Gastroesophageal sphincter (tissue), 4 donors: ENCODE measurements at places on chromosomes 12 and 14. TPM values are rescaled to one million over a fixed set of nuclear protein-coding genes. Genes with fewer than 3 reads are reported as not detected.

DNA sequence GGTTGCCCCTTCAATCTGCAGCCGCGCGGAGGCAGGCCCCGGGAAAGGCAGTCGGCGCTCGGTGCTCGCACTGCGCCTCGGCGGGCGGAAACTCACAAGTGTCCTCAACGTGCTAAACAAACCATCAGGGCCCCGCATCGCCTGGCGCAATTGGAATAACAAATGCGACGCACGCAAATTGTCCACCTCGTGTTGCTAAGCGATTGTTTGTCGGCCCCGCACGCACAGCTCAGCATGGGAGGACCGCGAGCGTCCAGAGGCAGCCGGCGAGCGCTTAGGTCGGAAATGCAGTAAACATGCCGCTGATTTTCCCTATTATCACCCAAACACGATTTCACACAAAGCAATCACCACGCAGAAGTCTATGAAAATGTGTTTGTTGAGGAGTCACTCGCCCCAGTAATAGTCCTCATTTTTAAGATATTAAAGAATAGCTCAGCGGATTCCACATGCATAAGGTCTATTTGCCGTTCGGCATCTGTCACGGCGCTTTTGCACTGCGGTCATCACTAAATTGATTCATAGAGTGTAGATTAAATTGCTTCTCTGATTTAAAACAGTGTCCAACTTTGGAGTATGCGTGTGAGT is 3.2 kb upstream of the GSC start:
- no peak for ATAC-seq

The PPFIBP1 gene
- total RNA-seq = 78.7 TPM

DNA sequence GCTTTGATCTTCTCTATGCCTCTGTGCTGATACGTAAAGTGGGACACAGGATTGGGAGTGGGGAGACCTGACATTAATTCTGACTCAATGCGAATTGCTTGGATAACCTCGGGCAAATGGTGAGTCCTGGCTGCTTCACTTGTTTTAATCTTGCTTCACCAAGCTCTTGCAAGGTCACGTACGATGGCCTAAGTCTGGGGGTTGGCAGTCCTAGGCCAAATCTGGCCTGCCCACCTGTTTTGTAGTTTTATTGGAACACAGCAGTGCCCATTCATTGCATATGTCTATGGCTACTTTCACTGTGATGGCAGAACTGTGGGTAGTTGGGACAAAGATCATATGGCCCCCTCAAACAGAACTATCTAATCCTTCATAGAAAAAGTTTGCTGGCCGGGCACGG is 13.4 kb downstream of the CLSTN3 start:
- ATAC-seq = no peak

DNA sequence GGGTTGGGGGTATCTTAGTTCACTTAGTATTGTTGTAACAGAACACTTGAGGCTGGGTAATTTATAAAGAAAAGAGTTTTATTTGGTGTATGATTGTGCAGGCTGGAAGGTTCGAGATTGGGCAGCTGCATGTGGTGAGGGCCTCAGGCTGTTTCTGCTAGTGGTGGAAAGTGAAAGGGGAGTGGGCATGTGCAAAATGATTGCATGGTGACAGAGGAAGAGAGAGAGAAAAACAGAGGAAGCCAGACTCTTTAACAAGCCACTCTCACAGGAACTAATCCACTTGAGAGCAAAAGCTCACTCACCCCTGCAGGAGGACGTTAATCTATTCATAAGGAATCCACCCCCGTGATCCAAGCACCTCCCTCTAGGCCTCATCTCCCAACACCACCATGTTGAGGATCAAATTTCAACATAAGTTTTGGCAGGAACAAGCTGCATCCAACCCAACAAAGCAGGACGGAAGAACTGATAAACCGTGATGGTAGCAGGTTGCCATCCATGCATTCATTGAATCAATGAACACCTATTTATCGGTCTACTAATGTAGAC is 165.0 kb upstream of the GZMB start:
- no peak for ATAC-seq

- ATAC-seq = no peak
Observed at GRCh38 chr12:79162948-79163347, 298.4 kb downstream of the SYT1 start.

The RNFT2 gene
- not detected for total RNA-seq

- ATAC-seq = no peak
Observed at GRCh38 chr12:72338437-72338836, 66.3 kb downstream of the TRHDE start.

DNA sequence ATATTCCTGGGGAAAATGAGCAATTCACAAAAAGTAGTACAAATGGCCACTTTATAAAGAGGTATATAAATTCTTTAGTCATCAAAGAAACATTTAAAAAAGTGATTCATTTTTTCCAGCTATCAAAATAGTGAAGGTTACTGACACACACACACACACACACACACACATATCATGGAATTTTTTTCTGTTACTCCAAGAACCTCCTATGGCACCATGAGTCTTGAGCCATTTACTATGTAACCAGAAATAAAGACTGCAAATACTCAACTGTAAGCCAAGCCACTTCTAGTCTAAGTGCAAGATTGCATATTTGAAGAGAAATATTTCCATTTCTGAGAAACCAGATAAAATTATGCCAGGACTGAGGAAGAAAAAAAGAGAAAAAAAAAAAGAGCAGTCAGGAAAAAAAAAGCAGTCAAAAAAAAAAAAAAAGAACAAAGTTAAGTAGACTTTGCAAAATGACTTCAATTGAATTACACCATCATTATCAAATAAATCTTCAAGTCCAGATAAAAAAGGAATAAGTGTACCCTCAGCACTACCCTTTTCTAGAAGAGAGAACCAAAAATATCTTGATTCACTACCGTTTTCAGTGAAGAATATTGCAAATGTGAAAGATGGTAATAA is 275.7 kb downstream of the DAD1 start:
- no peak for ATAC-seq

DNA sequence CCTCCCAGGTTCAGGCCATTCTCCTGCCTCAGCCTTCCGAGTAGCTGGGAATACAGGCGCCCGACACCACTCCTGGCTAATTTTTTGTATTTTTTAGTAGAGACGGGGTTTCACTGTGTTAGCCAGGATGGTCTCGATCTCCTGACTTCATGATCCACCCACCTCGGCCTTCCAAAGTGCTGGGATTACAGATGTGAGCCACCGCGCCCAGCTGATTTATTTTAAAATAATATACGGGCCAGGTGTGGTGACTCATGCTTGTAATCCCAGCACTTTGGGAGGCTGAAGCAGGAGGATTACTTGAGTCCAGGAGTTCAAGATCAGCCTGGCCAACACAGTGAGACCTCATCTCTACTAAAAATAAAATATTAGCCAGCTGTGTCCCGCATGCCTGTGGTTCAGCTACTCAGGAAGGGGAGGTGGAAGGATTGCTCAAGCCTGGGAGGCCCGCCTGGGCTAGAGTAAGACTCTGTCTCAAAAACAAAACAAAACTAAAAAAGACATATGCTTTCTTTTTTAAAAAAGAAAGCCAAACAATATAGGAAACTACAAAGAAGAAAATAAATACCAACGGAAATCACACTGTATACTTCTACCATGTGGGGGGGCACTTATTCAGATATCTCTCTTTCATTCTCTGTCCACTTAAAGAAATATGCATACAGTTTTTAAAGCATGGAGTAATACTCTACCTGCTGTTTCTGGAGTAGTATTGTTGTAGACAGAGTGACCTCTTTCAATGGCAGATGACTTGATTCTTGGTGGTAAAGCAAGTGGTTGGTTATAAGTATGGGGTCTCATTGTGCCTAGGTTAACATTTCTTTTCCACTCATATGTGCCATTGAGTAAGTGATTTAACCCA is 930 bp upstream of the MIA2 start:
- no peak for ATAC-seq

The PHC1 gene
- total RNA-seq = 52.0 TPM

The NELL2 gene
- not detected for total RNA-seq

DNA sequence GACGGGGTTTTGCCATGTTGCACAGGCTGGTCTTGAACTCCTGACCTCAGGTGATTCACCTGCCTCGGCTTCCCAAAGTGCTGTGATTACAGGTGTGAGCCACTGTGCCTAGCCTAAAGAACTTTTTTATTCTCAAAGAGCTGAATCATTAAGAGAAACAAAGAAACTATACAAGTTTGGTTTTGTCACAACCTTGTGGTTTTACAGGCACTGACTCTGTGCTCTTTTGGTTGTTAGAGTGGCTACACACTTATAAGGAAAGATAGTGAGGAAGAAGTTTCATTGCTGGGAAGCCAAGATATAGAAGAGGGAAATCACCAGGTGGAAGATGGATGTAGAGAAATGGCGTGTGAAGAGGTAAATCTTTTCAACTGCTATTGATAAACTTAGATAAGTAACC is 10.1 kb upstream of the DNAH10 start:
- no peak for ATAC-seq

GRCh38 chr12:8886502-8887284 is 27.6 kb upstream of the PHC1 start:
- ATAC-seq = no peak

DNA sequence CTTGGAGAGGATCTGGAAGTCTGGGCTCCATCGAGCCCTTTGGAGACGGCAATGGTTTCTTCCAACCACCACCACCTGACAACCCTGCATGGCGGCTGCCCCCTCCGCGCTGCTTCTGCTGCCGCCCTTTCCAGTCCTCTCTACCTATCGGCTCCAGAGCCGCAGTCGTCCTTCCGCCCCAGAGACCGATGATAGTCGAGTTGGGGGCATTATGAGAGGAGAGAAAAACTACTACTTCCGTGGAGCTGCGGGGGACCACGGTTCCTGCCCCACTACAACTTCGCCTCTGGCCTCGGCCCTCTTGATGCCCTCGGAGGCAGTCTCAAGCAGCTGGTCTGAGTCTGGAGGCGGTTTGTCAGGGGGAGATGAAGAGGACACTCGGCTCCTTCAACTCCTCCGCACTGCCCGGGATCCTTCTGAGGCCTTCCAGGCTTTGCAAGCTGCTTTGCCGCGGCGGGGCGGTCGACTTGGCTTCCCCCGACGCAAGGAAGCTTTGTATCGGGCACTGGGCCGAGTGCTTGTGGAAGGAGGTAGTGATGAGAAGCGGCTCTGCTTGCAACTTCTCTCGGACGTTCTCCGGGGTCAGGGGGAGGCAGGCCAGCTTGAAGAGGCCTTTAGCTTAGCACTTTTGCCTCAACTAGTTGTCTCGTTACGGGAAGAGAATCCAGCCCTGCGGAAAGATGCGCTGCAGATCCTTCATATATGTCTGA is 499 bp downstream of the TOGARAM1 start:
- ATAC-seq = peak; percentile 45

DNA sequence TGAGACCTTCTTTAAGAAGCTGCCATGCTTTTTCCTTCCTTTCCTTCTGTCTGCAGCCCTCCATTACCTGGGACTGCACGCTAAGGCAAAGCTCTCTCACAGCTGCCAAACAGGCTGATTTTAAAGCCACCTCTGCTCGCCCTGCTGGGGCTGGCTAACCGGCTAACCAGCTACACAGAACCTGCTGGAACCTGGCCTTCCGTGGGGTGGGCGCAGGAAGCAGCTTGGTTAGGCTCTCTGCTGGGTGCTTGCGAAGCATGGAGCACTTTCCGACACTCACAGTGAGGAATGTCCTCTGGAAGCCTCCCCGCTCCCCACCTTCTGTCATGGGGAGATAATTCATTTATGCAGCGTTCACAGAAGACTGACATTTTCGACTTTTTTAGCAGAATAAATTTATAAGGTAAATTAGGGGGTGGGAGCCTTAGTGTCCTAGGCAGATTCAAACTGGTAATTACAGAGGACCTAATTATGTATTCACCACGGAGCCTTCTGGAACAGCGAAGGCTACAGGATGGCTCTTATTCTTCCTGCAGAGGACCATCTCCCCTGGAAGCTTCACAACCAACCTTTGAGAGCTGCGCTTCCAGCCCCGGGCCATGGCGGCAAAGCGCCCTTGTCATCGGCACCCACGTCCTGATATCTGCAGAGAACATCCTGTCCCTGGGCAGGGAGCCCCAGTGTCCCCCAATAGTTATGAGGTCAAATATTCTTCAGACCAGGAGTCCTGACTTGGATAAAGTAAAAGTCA is 12.4 kb upstream of the BCL11B start:
- no peak for ATAC-seq

DNA sequence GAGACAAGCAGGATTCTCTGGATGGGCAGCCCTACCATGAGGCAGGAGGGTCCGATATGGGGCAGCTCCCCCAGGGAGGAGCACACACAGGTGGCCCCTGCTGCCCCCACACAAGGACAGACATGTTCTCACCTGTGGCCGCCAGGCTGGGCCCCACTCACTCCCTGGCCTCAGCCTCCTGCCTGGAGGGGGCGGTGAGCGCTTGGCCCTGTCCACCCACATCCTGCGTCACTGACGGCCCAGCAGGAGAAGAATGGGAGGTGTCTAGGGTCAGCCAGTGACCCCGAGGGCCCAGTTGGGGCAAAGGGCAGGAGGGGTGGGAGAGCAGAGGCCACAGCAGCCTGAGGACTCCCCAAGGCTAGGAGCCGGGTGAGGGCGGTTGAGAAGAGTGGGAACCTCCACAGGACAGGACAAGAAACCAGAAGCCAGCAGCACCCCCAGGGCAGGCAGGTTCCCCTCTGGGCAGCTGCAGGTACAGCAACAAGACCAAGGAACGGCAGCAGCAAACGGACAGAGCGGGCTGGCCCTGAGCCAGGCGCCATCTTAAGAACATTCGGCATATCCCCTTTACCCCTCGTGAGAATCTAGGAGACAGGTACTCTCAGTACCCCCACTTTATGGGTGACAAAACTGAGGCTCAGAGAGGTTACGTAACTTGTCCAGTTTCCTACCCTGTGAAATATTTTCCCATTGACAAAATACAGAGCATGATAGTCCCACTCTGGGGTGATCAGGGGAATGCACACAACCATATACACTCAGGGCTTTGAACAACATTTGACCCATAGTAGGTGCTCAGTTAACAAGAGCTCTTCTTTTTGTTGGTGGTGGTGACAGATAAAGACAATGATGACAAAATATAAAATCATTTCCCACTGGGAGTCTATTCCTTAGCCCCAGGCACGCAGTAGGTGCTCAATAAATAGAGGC is 74.3 kb downstream of the NCOR2 start:
- no peak for ATAC-seq

The KRT4 gene
- 13.7 TPM for total RNA-seq

GRCh38 chr12:46693034-46693433 is 132.8 kb downstream of the SLC38A4 start:
- no peak for ATAC-seq

GRCh38 chr12:53567961-53568808 is 58.0 kb downstream of the ATF7 start:
- no peak for ATAC-seq

GRCh38 chr12:70002097-70002911 is 177.3 kb downstream of the MYRFL start:
- peak; percentile 73 for ATAC-seq
